Pons (tissue), 1 donor: ENCODE measurements at places on chromosomes 3 and 15.

GRCh38 chr3:64595253-64595694, 92.5 kb downstream of the ADAMTS9 start:
- peak; percentile 56 for DNase-seq

DNA sequence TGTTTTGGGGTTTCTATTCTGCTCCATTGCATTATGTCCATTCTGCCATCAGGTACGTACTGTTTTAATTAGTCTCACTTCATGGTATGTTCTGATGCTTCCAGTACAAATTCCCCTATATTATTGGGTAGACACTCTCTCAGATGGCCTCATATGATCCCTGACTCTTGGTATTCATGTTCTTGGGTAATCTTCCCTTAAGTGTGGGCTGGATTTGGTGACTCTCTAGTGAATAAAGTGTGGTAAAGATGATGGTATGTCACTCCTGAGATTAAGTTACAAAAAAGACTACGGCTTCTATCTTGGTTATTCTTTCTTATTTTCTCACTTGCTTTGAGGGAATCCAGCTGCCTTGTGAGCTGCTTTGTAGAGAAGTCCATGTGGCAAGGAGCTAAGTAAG, 89.6 kb upstream of the TBC1D5 start:
- DNase-seq: no peak

DNA sequence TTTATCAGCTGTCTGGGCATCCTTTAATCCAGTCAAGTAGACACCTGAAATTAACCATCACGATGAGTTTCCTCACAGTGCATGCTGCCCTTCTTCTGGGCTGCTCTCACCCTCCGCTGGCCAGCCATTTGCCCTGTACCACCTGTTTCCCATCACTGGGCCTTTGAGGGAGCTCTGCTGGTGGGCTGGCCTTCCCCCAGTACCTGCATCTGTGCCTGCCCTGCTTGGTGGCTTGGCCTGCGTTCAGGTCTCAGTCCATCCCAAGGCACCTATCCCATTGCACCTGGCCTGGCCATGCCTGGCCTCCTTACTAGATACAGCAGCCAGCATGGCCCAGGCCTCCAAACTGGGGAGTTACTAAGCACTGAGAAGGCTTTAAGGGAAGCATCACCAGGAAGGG, 413.2 kb downstream of the NTRK3 start:
- DNase-seq: no peak

- no peak for DNase-seq
Observed at GRCh38 chr3:37964716-37965115, 25.9 kb upstream of the VILL start.

- no peak for DNase-seq
Observed at GRCh38 chr3:124587053-124587408, 143.2 kb upstream of the UMPS start.

GRCh38 chr15:75149867-75150709, 51.6 kb upstream of the C15orf39 start:
- no peak for DNase-seq

DNA sequence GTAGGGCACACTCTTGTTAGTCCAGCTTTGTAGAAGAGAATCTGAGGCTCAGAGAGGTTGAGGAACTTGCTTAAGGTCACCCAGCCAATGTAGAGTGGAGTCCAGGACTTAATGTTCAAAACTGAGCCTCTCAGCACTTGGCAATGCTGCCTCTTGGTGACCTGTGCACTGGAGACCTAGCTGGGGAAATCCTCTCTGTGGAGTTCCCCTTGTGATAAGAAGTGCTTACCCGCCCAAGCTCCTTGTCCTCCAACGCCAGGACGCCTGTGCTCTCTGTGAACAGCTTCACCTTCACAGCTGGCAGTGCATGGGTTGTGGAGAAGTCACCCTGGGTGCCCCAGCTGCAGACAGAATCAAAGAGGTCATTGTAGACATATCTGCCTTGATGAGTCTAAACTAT, 219.1 kb upstream of the FEZF2 start:
- no peak for DNase-seq

- no peak for DNase-seq
Observed at GRCh38 chr3:108110934-108111333, 20.1 kb upstream of the CD47 start.

- no peak for DNase-seq
Observed at GRCh38 chr3:62672988-62673313, 202.3 kb downstream of the CADPS start.

- DNase-seq: no peak
Observed at GRCh38 chr3:10977892-10978510, 14.5 kb upstream of the SLC6A1 start.

GRCh38 chr3:126947429-126947828, 35.5 kb upstream of the PLXNA1 start:
- DNase-seq: peak; percentile 48

DNA sequence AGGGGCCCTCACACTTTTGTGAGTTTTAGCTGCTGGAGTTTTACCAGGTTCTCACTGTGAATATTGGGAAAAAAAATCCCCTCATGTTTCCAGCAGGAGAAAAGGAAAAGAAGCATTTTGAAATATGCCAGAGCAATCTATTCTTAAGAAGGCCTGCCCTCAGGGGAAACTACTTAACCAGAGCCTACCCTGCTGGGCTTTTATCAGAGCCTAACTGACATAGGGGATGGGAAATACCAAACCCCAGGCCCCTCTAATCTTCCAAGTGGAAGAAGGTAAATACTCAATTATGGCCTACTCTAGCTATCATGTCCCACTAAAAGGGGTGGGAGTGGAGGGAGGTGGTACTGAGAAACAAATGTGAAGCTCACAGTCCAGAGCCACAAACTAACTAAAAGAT, 68.7 kb upstream of the NMNAT3 start:
- DNase-seq: no peak

- DNase-seq: peak; percentile 93
Observed at GRCh38 chr3:176147251-176147650, 1050.0 kb downstream of the TBL1XR1 start.

GRCh38 chr3:150158943-150159625, 188.4 kb upstream of the PFN2 start:
- peak; percentile 34 for DNase-seq

DNA sequence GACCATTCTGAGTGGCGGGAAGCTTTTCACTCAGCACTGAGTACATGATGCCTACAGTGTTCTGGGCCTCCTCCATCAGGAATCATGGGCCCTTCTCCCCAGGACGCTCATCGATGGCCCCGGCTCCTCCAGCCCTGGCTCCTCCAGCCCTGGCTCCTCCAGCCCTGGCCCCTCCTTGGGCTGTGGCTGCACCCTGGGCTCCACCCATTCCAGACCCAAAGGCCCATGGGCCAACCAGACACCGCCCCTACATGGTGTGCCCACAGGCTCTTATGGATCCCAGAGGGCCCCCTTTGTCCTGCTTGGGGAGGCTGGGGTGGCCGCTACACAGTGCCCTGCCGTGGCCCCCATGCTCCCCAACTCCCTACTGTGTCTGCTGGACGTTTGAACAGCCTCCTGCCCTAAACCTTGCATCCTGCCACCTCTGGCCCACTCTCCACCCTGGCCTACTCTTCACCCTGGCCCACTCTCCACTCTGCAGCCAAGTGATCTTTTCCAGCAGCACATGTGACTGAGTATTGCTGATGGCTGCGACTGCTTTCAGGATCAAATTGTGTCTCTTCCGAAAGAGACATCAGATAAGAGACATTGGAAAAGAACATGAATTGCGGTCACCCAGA, 57.9 kb downstream of the APBA2 start:
- DNase-seq: no peak

GRCh38 chr3:110378481-110378880, 693.1 kb upstream of the NECTIN3 start:
- DNase-seq: no peak
